ENCODE measurements at places on chromosomes 7 and 10.

- DNase-seq = peak; percentile 53
These were observed 45.6 kb upstream of the SUN1 start for GRCh38 chr7:786472-787255.

DNA sequence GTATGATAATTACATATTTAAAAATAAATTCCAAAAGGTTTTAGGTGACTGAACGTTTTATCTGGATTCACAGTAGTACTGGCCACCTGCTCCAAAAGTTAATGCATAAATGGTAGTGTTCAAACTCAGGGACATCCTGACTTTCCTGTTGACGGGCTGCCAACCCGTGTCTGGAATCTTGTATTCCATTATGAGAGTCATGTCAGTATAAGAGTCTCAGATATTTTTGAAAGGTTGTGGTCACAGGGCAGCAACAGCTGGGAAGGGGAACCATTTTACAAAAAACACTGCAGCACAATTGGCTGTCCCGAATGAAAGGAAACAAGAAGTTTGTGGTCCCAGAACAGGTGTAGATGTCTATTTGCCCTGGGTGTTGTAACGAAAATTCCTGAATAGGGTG, 2.8 kb downstream of the TDRD1 start:
- no peak for DNase-seq

DNA sequence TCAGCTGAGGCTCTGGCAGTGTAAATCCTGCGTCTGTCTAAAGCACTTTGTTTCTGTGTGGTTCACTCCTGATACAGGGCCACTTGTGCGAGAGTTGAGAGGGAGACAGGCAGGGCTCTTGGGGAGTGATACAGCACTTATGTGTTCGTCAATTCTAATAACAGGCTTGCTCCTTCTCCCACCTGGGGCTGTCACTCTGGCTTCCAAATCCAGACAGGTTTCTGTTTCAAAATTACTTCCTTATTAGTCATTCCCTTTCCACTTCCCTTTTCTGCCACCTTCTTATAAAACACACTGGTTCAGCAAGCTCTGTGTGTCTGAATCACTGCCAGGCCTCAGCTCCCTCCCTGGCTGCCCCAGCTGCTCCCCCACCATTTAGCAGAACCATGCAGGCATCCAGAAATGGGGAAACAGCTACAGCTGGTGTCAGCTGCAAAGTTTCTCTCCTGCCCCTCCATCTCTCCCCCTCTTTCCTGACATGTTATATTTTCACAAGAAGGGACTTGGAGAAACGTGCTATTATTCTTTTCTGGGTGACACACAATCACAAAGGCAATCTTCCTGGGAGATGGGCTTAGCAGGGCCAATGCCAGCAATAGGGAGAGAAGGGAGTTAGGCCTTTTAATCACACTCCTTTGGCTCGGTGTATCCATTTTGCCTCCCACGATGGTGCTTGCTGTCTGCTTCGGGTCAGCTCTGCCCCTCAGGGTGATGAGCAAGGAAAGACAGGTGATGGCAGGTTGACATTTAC, 58.4 kb upstream of the ZNRF2 start:
- peak; percentile 40 for DNase-seq

DNA sequence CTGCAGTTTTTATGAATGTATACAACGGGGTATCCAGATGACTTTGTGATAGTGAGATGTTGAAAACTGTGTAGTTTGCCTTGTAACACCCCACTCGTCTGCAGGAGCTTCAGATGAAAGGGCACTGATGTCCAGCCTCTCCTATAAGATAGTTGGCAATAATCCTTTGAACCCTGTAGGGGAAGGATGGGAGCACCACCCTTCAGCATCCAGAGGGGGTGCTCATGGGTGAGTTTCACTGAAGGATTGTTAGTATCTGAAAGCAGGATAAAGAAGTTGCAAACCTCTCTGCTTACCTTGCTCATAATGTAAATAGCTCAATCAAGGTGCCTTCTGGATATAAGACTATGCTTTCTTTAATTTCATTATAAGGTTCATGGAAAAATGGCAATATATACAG, 201.5 kb downstream of the TMEM178B start:
- DNase-seq = no peak

DNA sequence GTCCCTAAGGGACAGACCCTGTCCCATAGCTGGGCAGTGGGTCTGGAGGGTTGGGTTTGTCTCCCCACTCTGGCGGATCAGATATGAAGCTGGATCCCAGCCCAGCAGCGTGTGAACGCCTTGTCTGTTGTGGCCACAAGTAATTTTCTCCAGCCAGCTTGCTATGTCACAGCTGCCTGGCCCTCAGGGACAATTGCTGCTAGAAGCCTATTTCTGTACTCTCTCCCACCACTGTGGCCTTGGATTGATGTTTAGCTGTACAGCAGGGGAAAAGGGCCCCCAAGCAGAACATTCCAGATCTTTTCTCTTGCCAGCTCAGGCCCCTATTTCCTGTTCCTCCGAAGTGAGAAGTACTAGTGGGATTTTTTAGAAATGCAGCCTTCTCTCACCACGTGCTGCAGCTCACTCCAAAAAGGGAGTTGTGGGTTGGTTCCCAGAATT, 53.5 kb upstream of the WAC start:
- no peak for DNase-seq

GRCh38 chr7:4794591-4795350, 19.3 kb downstream of the AP5Z1 start:
- peak; percentile 5 for DNase-seq

DNA sequence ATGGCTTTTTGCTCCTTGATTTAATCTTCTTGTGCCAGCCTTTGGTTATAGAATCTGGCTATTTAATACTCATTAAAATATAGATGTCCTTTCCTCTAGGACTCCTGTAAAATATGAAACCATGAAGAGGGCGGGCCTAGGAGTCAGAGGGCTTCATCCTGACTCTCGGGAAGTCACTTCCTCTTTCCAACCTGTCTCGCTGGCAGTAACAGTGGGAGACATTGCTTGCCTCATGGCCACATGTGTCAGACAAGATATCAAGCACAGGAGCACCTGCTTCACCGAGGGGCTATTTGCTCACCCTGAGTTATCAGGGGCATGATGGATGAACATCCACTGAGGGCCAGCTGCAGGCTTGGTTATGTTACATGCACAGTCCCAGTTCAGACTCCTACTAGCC, 31.0 kb downstream of the SLIT1 start:
- no peak for DNase-seq

DNA sequence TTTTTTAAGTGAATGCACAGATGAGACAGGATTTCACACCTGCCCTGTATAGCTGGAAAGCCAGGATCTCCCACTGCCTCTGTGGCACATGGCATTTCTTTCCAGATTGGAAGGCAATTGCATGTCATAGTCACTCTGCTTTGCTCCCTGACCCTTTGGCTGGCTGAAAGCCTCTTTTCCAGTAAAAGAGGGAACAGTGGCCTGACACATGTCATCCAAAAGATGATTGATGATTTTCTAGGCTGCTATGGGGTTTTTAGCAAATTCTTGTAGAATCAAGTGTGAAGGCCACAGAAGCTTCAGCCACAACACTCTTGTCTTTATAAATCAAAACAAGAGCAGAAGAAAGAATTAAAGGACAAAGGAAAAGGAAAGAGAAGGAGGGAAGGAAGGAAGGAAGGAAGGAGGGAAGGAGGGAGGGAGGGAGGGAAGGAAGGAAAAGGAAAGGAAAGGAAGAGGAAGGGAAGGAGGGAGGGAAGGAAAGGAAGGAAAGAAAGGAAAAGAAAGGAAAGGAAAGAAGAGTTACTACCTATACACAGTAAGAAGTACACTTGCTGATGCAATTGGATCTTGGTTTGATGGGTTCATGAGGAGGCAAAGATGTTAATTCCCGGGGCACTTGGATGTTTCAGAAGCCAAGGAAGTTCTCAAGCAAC, 158.9 kb upstream of the FRMD4A start:
- DNase-seq = no peak
